ENCODE measurements at places on chromosomes 11 and 22. TPM values are rescaled to one million over a fixed set of nuclear protein-coding genes. Genes with fewer than 3 reads are reported as not detected.
A peak's percentile ranks its signal among the peaks of the same experiment; 100 is the strongest.

Gene PGM2L1
- total RNA-seq, result 10.0 TPM

Gene MIAT
- 1.4 TPM for total RNA-seq

Gene APOBEC3F
- total RNA-seq, result 10.2 TPM

Gene TYR
- not detected for total RNA-seq

Gene LBHD1
- total RNA-seq, result 3.6 TPM

Gene ABCC8
- total RNA-seq, result 6.0 TPM

Gene EFCAB6
- 5.7 TPM for total RNA-seq

Gene GAL3ST1
- 0.68 TPM for total RNA-seq

DNA sequence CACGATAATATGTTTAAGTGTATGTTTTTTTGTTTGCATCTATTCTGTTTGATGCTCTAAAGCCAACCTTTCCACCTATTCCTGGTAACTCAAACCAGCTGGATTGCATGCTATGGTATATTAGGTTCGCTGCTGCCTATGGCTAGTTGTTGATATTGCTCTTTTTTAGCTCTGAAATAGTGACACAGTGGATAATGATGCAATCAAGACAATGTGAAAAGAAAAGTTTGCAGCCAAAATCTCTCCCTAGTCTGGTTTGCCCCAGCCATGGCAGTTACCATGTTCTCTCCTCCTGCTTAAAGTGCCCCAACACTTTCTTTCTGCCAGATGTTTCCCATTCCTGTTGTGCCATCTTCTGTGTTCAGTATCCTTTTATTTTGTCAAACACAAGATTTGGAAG is 269.7 kb downstream of the DYNC2H1 start:
- H3K27me3 ChIP-seq, result no peaks in the 10 kb centered on the region
- no peak for DNase-seq
- H3K4me1 ChIP-seq, result no peaks in the 10 kb centered on the region
- no peak overlapping the region for H3K4me3 ChIP-seq
- no peaks in the 10 kb centered on the region for H3K36me3 ChIP-seq

DNA sequence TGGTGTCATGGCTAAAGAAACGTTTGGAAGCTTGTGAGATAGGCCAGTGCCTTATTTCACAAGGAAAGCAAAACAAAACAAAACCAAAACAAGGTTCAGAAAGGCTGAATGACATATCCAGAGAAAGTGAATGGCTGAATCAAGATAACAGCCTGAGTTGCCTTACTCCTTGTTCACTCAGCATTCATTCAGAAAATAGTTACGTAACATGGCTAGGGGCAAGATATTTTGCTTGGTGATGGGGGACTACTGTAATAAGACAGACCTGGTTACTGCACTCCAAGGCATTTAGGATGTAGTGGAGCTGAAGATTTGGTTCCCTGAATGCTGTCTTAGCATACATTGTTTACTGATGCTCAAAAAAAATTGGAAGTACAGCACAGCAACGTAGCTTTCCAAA is 47.7 kb downstream of the C11orf91 start:
- H3K4me3 ChIP-seq, result no peak overlapping the region
- no peaks in the 10 kb centered on the region for H3K36me3 ChIP-seq
- DNase-seq, result no peak
- H3K4me1 ChIP-seq, result no peaks in the 10 kb centered on the region
- H3K27ac ChIP-seq, result no peak overlapping the region

DNA sequence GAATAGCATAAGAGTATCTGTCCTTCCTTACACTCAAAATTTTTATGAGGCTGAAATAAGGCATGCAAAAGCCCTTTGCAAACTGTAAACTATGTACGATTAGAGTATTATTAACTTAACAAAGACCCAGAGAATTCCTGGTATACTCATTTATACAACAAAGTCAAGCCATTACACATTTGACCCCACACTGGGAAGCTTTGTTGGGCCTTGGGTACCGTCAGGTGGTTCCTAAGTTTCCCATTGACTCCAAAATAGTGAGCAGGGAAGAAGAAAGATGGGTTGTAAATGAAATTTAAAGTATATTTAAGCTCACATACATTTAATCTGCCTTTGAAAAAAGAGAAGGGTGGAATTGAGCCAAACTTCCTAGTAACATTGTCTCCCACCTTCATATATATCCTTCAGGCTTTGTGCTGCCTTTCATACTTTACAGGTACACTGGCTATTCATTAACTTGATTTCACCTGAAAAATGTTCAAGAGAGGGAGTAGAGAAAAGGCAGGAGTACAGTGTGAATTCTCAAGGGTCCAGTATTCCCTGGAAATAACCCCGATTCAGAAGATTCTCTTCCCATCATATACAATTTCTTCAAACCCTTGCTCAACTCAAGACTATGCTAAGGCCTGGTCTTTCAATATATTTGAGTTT is 68.6 kb downstream of the SOX6 start:
- no peaks in the 10 kb centered on the region for H3K27me3 ChIP-seq
- no peak for DNase-seq
- peaks cover under 1% of the 10 kb centered on the region for H3K4me1 ChIP-seq
- H3K27ac ChIP-seq, result no peak overlapping the region
- H3K36me3 ChIP-seq, result no peaks in the 10 kb centered on the region

- peaks cover 96% of the 10 kb centered on the region for H3K4me1 ChIP-seq
- H3K27ac ChIP-seq, result peak overlapping the region; percentile 79
- DNase-seq, result peak; percentile 84
- no peaks in the 10 kb centered on the region for H3K36me3 ChIP-seq
Measured at GRCh38 chr22:44309137-44309536, 3.6 kb downstream of the SHISAL1 start.

DNA sequence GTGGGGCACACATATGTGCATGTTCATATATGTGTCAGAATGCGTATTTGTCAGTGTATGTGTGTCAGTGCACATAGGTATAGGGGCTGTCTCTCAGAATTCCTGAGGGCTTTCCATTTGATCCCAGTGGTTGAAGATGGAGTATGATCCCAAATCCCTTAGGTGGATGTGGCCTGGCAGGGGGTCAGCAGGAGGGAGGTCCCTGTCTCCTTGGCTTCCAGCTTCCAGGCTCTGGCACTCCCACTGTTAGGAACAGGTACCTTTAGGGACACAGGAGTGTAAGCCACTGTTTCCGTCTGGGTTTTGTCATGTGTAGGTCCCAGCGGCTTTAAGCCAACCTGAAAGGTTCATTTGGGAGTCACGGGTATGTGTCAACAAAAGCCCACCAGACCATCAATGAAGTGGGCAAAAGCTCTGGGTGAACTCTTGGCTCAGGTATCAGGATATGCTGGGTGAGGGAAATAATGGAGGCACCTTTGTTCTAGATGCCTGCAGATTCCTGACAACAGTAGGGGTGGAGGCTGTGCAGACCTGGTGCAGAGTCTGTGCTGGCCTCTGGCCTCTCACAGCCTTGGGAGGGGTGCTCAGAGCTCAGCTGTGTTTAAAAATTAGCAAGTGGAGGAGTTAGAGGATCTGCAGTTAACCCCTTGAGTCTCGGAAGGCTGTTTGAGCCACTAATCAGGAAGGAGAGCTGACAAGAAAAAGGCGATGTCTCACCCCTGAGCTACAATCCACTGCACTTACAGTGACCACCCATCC is 9.0 kb downstream of the KCNQ1OT1 start:
- H3K36me3 ChIP-seq, result no peaks in the 10 kb centered on the region
- H3K4me3 ChIP-seq, result no peak overlapping the region
- no peak overlapping the region for H3K27ac ChIP-seq
- peak; percentile 43 for DNase-seq
- H3K4me1 ChIP-seq, result peaks cover 67% of the 10 kb centered on the region

GRCh38 chr22:35431483-35432227 is 31.7 kb downstream of the MCM5 start:
- no peaks in the 10 kb centered on the region for H3K4me1 ChIP-seq
- no peaks in the 10 kb centered on the region for H3K27me3 ChIP-seq
- DNase-seq, result no peak
- no peak overlapping the region for H3K4me3 ChIP-seq
- H3K36me3 ChIP-seq, result no peaks in the 10 kb centered on the region

DNA sequence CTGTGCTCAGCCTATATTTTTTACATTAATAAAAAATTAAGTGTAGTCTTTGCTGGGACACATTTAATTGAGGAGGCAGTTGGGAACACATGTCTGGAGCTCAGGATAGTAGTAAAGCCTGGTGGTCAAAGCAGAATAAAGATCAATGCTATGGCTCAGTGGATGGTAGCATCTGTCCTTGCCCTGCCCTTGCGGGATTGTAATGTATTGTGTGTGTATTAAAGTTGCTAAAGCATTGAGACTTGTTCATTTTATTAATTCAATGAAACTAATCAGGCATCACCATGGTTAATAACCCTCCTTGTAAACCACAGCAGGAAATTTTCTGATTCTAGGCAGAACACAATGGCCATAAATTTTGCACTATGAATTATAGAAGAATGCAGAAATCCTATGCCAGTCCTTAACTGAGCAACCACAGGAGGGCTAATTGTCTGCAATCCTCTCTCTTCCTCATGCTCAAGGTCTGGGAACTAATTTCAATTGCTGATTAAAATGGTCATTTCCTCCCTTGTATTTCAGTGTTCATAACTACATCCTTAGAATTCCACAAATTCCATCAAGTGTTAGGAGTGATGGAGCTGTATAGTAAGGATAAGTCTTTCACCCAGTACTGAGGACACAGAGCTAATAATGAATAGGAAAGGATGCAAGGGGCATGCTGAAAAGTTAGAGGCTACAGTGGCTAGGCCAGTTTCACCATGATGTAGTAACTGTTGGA is 403.2 kb upstream of the DDI1 start:
- no peak for DNase-seq
- no peak overlapping the region for H3K27ac ChIP-seq
- no peaks in the 10 kb centered on the region for H3K4me1 ChIP-seq
- H3K36me3 ChIP-seq, result no peaks in the 10 kb centered on the region
- H3K27me3 ChIP-seq, result no peaks in the 10 kb centered on the region
- H3K4me3 ChIP-seq, result no peak overlapping the region

DNA sequence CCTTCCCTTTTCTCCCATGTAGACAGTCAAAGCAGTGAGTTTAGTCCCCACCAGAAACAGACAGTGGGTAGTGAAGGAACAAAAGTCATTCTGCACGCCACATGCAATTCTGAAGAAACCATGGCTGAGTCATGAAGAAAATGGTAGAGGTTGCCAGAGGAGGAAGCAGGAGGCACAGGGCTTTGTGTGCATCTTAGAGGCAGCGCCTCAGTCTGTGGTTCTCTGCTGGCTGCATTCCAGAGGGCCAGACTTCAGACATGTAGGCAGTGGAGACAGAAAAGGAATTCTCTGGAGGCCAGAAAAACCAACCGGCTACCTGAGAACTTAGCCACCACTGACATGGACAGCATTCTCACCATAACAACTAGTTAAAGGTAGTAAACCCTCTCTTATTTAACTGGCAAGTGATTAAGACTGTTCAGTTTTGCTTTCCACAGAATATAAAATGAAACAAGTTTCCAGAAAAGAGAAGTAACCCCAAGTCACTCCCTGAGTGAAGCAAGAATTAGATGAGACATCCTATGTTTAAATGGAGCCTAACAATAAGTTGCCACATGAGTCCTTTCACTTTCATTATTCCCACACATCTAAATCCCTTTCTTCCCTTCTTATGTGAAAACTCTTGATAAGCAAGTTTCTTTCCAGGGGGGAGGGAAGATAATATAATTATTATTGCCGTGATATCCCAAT is 556.1 kb downstream of the SOX6 start:
- no peak overlapping the region for H3K4me3 ChIP-seq
- no peak overlapping the region for H3K27ac ChIP-seq
- no peaks in the 10 kb centered on the region for H3K36me3 ChIP-seq
- no peak for DNase-seq

DNA sequence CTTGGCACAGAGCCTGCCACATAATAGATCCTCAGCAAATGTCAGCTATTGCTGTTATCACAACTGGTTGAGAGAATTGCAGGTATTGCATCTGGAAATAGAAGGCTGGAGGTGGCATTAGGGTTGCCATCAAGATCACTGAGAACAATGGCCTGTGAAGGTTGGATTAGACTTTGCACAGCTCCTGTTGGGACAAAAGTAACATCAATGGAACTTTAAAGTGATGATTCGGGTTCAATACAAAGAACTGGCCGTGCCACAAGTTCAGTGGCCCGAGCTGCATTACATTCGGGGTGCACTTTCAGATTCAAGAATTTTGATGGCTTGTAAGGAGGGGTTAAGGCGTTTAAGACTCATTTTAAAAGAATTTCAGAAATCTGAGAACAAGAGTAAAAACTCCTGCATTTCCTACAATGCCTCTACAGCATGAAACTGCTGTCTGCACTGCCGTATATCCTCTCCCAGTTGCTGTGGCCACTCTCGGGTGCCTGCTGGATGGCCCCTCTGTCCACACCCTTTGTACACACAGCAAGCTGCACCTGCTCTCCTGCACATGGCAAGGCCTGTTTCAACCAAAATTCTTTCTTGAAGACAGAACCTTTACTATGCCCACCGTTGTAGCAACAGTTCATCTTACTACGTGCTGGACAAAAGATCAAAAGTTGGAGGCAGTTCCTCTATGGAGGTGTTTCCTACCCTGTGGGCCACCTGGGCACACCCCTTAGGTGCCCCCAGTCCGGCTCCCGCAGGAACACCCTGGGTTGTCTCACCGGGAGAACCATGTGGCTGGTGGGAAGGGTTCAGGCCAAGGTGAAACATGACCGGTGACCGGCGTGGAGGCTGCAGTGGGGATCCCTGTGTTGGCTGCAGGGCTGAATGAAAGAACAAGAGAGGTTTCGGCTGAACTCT is 17.5 kb upstream of the SHANK2 start:
- DNase-seq, result peak; percentile 35
- H3K27ac ChIP-seq, result no peak overlapping the region
- H3K4me1 ChIP-seq, result no peaks in the 10 kb centered on the region
- no peak overlapping the region for H3K4me3 ChIP-seq

DNA sequence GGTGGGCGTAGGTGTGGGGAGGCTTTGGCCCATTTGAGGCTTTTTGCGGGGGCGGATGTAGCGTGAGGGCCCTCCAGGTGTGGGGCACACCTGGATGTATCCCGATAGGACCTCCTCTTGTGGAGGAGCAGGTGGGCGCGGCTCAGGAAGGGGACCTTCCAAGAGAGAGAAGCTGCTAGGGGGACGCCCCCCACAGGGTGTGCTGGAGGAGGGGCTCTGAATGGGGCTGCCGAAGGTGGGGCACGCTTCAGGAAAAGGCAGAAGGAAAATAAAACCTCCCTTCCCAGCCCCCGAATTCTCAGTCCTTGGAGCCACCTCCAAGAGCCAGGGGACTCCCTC is 621 bp downstream of the SGSM1 start:
- H3K27ac ChIP-seq, result peak overlapping the region; percentile 77
- H3K4me3 ChIP-seq, result peak overlapping the region; percentile 71
- DNase-seq, result no peak
- peaks cover 21% of the 10 kb centered on the region for H3K4me1 ChIP-seq
- no peaks in the 10 kb centered on the region for H3K27me3 ChIP-seq
- H3K36me3 ChIP-seq, result no peaks in the 10 kb centered on the region

DNA sequence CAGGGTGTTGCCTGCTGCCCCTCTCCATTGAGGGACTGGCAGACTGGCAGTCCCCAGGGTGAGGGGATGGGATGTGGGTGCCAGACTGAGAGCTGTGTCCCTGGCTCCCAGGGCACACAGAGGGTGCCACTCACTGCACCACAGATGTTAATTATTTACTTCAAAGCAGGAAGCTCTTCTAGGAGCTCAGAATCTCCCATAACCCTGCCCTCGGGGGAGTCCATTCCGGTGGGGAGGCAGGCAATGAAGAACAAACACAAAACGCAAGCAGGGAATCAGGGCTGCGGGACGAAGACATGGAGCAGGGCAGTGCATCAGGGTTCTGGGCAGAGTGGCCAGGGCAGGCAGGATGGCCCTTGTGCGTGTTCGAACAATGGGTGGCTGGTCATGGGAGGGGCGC is 24.4 kb upstream of the FLRT1 start:
- no peak for DNase-seq
- H3K27me3 ChIP-seq, result no peaks in the 10 kb centered on the region
- H3K36me3 ChIP-seq, result no peaks in the 10 kb centered on the region
- H3K27ac ChIP-seq, result no peak overlapping the region
